ENCODE measurements at places on chromosomes 11 and 22. TPM values are rescaled to one million over a fixed set of nuclear protein-coding genes. Genes with fewer than 3 reads are reported as not detected.

GSTT2B gene
- total RNA-seq: 0.34 TPM

C11orf86 gene
- not detected for total RNA-seq

LSP1 gene
- 0.21 TPM for total RNA-seq

TMEM86A gene
- total RNA-seq: 3.8 TPM

RASL10A gene
- total RNA-seq: 0.21 TPM

PRG3 gene
- total RNA-seq: not detected

PAMR1 gene
- 7.2 TPM for total RNA-seq

P2RY6 gene
- total RNA-seq: not detected

PNPLA3 gene
- 3.5 TPM for total RNA-seq

OR4S1 gene
- not detected for total RNA-seq

PTPN5 gene
- not detected for total RNA-seq

OTOG gene
- total RNA-seq: not detected

RAPSN gene
- 0.34 TPM for total RNA-seq

SLC22A9 gene
- total RNA-seq: not detected

OOSP1 gene
- not detected for total RNA-seq

NRGN gene
- not detected for total RNA-seq

BANF1 gene
- total RNA-seq: 13.2 TPM

RFPL3 gene
- not detected for total RNA-seq

TRMT112 gene
- total RNA-seq: 120 TPM

INS gene
- not detected for total RNA-seq

TRMT2A gene
- total RNA-seq: 41.6 TPM

HBD gene
- not detected for total RNA-seq

ASPHD2 gene
- total RNA-seq: 3.4 TPM

AMBRA1 gene
- 10.6 TPM for total RNA-seq

IFITM2 gene
- total RNA-seq: 7.2 TPM

OR51B2 gene
- total RNA-seq: not detected

NAALADL1 gene
- 5.8 TPM for total RNA-seq

OR2D2 gene
- total RNA-seq: under 0.01 TPM

GRAMD4 gene
- total RNA-seq: 61.3 TPM

CCDC87 gene
- total RNA-seq: 0.21 TPM

C1QTNF5 gene
- 0.36 TPM for total RNA-seq

VPS37C gene
- 13.2 TPM for total RNA-seq

OR8G1 gene
- not detected for total RNA-seq

MOV10L1 gene
- total RNA-seq: under 0.01 TPM

SPTBN2 gene
- 130 TPM for total RNA-seq

PAX6 gene
- 2.1 TPM for total RNA-seq

EMID1 gene
- 0.21 TPM for total RNA-seq

NEU3 gene
- 8.2 TPM for total RNA-seq

CRYAB gene
- total RNA-seq: 1.0 TPM

AMPD3 gene
- total RNA-seq: 11.6 TPM

TBX1 gene
- 7.9 TPM for total RNA-seq

CD6 gene
- 0.07 TPM for total RNA-seq

INPPL1 gene
- 21.9 TPM for total RNA-seq

MB gene
- total RNA-seq: not detected

CNGA4 gene
- 0.07 TPM for total RNA-seq

CCDC116 gene
- total RNA-seq: 0.07 TPM

ADM2 gene
- total RNA-seq: 23.1 TPM

MS4A7 gene
- total RNA-seq: not detected

OR10A6 gene
- not detected for total RNA-seq

SYT9 gene
- not detected for total RNA-seq

IRAG1 gene
- 0.68 TPM for total RNA-seq

CHRNA10 gene
- total RNA-seq: 0.34 TPM

GPHA2 gene
- not detected for total RNA-seq

C11orf16 gene
- total RNA-seq: not detected

KREMEN1 gene
- 20.1 TPM for total RNA-seq

MOGAT2 gene
- total RNA-seq: not detected

TRIM6 gene
- 1.0 TPM for total RNA-seq

FOXRED2 gene
- total RNA-seq: 7.0 TPM

C22orf23 gene
- not detected for total RNA-seq
